ENCODE measurements at places on chromosomes 3 and 15.

- no peaks in the 10 kb centered on the region for H3K36me3 ChIP-seq
- DNase-seq: no peak
- no peak overlapping the region for H3K27ac ChIP-seq
- H3K4me3 ChIP-seq: no peak overlapping the region
These were observed 12.6 kb downstream of the MAP2K1 start for GRCh38 chr15:66399276-66399675.

- H3K4me3 ChIP-seq: no peak overlapping the region
- no peak overlapping the region for H3K27ac ChIP-seq
- DNase-seq: no peak
- no peaks in the 10 kb centered on the region for H3K36me3 ChIP-seq
- H3K27me3 ChIP-seq: no peaks in the 10 kb centered on the region
- peaks cover 13% of the 10 kb centered on the region for H3K4me1 ChIP-seq
These were observed 76.0 kb downstream of the THSD4 start for GRCh38 chr15:71191296-71191695.

- H3K36me3 ChIP-seq: no peaks in the 10 kb centered on the region
- H3K4me1 ChIP-seq: peaks cover 5% of the 10 kb centered on the region
- no peak overlapping the region for H3K27ac ChIP-seq
- H3K27me3 ChIP-seq: no peaks in the 10 kb centered on the region
- no peak for DNase-seq
These were observed 33.0 kb downstream of the CCDC12 start for GRCh38 chr3:46943237-46944187.

GRCh38 chr3:123291404-123291803, 89.7 kb downstream of the SEC22A start:
- no peak overlapping the region for H3K4me3 ChIP-seq
- no peaks in the 10 kb centered on the region for H3K4me1 ChIP-seq
- no peak for DNase-seq
- H3K27me3 ChIP-seq: no peaks in the 10 kb centered on the region
- no peaks in the 10 kb centered on the region for H3K36me3 ChIP-seq
- H3K27ac ChIP-seq: no peak overlapping the region

DNA sequence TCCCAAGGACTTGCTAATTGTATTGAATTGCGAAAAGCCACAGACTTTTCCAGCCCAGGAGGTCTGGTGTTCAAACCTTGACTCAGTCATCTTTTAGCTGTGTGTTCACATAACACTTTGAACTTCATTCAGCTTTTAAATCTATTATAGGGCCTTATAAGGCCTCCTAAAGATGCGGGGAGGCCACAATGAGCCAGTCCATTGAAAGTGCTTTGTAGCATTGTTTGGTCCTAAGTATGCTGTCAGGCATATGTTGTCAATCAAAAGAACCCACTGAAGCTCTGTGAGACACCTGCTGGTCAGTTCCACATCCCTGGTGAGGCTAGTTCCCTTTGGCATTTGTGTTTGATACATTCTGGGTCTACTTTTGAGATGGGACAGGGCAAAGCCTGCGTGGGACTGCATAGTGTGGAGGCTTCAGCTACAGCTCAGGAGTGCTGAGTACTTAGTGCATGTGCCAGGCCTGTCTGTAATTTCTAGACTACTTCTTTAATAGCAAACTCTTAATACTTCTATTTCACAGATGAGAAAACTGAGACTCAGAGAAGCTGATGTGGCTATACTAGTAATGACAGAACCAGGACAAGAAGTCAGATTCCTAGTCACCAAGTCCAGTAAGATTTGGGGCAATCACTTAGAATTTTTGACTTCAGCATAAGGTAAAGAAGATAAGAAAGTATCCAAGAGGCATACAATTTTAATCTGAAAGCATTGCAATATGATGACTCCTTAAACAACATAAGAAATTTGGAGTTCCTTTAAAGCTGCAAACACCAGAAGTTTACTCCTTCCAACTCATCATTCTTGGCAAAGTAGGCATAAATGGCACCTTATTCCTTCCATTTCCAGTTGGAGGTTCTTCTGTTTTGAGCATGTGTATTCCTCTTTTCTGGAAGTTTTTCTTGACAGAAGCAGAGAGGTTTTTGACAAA, 213.0 kb downstream of the PDCD6IP start:
- no peak overlapping the region for H3K27ac ChIP-seq
- peaks cover 31% of the 10 kb centered on the region for H3K4me1 ChIP-seq
- no peaks in the 10 kb centered on the region for H3K27me3 ChIP-seq
- DNase-seq: peak; percentile 13
- H3K36me3 ChIP-seq: no peaks in the 10 kb centered on the region

DNA sequence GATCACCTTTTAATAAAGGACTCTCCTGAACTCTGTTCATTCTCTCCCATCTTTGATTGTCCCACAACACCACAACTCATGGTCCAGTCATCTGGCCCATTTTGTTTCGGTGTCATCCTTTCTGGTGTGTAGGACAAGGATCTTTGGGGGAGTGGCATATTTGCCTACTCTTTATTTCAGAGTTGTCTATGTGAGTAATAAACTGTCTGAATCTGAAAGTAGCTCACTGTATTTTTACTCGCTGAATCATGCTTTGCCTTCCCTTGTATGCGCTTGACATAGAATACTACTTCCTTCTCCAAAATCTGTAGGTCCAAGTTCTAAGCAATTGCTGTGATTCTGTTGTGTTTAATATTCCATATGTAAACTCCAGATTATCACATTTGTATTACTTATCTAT, 29.9 kb upstream of the NOX5 start:
- no peak overlapping the region for H3K27ac ChIP-seq
- H3K36me3 ChIP-seq: no peaks in the 10 kb centered on the region
- no peak overlapping the region for H3K4me3 ChIP-seq
- no peaks in the 10 kb centered on the region for H3K4me1 ChIP-seq
- no peak for DNase-seq

DNA sequence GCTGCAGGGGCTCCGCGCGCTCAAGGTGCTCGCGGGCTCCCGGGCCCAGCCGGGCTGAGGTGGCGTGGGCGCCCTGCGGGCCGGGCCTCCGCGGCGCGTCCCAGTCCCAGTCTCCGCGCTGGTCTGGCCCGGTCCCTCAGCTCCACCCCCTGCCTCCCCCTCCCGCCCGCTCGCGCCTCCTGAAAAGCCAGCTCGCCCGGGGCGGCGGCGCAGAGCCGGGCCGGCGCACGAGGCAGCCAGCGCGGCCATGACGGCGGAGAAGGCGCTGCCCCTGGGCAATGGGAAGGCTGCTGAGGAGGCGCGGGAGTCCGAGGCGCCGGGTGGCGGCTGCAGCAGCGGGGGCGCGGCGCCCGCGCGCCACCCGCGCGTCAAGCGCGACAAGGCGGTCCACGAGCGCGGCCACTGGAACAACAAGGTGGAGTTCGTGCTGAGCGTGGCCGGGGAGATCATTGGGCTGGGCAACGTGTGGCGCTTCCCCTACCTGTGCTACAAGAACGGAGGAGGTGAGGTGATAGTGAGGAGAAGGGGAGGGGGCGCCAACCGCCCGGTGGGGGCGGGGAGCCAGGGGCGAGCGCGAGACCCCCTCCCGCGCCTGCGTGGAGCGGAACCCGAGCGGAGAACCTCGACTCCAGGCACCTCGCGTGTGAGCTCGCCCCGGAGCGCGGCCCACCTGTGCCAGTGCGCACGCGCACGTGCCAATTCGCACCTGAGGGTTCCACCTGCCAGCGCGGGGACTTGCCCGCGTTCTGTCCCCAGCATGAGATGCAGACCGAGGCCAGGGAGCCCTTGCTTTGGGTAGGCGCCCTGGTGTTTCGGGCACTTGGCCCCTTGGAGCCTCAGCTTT, at the start of gene SLC6A11:
Gene SLC6A11 (plus strand): TSS at position 210 of the 844 bp plus-strand sequence. CDS start 38 bp downstream, at position 248.
- DNase-seq: peak; percentile 76
- H3K27me3 ChIP-seq: peaks cover 71% of the 10 kb centered on the region
- H3K27ac ChIP-seq: no peak within 1 kb of the TSS

DNA sequence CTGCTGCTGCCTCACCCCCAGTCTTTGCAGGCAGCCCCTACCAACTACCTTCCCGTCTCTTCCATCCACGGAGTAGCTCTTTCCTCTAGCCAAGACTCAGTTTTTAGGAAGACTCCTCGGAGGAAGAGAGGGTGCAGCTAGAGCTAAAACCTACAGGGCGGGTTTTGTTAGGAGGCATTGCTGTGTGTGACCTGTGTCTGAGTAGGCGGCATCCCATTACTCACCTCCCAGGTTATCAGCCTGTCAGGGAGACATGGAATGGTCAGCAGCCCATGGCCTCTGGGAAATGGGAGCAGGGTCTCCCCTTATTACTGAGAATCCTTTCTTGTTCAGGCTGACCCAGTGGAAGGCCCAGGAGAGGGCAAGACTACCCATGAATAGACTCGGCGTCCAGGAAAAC, 43.8 kb upstream of the FGD5 start:
- no peak for DNase-seq
- H3K36me3 ChIP-seq: no peaks in the 10 kb centered on the region
- no peak overlapping the region for H3K27ac ChIP-seq

DNA sequence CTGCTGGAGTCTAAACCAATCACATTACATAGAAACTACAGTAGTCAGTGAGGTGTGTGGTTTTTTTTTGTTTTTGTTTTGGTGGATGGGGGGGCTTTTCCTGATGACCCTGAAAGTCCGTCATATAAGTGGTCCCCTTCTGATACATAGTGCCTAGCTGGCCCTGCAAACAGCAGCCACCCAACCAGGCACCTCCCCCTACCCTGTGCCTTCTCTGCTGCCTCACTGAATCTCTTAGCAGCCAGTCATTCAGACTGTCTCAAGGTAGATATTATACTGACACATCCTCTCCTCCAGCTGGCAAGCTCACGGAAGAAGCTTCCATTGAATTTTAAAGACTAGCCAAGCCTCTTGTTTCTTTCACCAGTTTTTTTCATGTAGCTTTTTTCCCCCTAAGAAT, 21.4 kb downstream of the SYN2 start:
- no peak overlapping the region for H3K27ac ChIP-seq
- no peak for DNase-seq
- no peaks in the 10 kb centered on the region for H3K36me3 ChIP-seq
- no peak overlapping the region for H3K4me3 ChIP-seq
- H3K27me3 ChIP-seq: no peaks in the 10 kb centered on the region
- H3K4me1 ChIP-seq: peaks cover 24% of the 10 kb centered on the region

DNA sequence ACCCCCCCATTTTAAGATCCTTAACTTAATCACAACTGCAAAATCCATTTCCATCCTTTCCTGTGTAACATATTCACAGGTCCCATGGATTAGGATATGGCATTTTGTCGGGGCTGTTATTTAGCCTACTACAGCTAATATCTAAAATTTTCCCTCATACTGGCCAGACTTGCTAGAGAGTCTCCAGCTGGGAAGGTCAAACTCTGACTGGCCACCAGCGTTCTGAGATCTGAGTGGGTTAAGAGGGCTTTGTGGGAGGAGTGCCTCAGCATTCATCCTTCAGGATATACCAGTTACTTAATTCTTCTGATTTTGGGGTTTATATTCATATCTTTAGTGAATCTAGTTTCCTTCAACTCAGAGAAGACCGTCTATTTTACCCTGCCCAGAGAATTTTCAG, 17.7 kb downstream of the TM4SF18 start:
- no peaks in the 10 kb centered on the region for H3K27me3 ChIP-seq
- no peak overlapping the region for H3K27ac ChIP-seq
- no peaks in the 10 kb centered on the region for H3K36me3 ChIP-seq
- H3K4me1 ChIP-seq: no peaks in the 10 kb centered on the region
- DNase-seq: no peak

DNA sequence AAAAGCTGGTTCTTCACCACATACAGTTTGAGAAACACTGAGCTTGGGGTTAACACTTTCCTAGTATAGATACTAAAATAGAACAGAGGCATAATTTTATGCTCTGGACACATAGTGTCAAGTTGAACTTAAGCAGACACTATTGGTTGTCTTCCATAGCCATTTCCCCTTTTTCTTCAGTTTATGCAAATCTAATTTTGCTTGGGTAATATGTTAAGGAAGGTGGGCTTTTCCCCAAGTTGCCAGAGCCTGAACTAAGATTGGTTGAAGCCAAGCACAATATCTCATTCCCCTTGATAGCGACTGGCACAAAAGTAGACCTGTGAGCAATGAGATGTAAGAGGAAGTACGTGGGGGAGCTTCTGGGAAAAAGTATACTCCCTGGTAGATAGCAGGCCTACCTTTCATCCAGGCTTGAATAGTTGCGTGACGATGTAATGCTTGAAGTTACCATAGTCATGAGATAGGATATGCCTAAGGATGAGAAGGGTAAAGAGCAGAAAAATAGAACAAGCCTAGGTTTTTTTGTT, 4.5 kb upstream of the POPDC2 start:
- H3K27me3 ChIP-seq: no peaks in the 10 kb centered on the region
- no peak for DNase-seq
- H3K4me3 ChIP-seq: no peak overlapping the region

DNA sequence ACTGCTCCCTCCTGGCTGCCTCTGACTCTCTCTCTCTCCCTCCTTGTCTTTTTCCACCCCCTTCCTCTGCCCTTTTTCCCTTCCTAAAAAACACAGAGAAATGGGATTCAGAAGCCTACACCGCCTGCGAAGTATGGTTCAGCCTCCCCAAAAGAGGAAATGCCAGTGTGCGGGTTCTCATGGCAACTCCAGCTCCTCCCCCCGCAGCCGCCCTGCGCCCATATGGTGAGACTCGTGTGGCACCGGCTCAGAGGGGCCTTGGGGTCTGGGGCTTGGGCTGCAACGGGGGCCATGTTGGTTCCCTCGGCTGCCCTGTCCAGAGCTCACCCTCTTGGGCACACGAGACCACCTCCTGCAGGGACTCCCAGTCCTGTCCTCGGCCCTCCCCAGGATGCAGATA, 23.6 kb upstream of the LINGO1 start:
- DNase-seq: no peak
- H3K36me3 ChIP-seq: no peaks in the 10 kb centered on the region
- no peaks in the 10 kb centered on the region for H3K4me1 ChIP-seq

- no peaks in the 10 kb centered on the region for H3K36me3 ChIP-seq
- DNase-seq: no peak
- no peaks in the 10 kb centered on the region for H3K4me1 ChIP-seq
- H3K4me3 ChIP-seq: no peak overlapping the region
- no peak overlapping the region for H3K27ac ChIP-seq
- peaks cover 3% of the 10 kb centered on the region for H3K27me3 ChIP-seq
These were observed 22.7 kb upstream of the CHL1 start for GRCh38 chr3:173886-174285.

DNA sequence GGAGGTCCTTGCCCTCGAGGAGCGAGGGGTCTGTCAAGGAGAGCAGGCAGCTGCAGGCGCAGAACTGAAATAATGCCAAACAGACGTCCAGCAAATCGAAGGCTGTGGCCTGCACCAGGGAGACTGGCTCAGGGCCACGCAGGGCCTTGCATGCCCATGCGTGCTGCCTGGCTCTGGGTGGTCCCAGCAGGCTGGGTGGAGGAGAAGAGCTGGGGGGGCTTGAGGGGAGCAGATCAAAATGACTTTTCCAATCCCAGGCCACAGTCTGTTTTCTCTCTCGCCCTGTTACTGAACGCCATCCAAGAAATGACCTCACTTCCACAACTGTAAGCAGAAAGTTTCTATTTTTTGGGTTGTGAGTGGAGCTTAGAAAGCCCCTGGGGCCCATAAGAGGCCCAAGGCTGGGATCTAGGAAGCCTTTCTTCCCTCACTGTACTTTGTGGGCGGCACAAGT, 96.9 kb upstream of the RPL32 start:
- H3K27ac ChIP-seq: no peak overlapping the region
- H3K4me3 ChIP-seq: no peak overlapping the region
- H3K4me1 ChIP-seq: peaks cover under 1% of the 10 kb centered on the region
- no peaks in the 10 kb centered on the region for H3K27me3 ChIP-seq
